Panc1 (cell line): ENCODE measurements at places on chromosomes 6 and 20.

DNA sequence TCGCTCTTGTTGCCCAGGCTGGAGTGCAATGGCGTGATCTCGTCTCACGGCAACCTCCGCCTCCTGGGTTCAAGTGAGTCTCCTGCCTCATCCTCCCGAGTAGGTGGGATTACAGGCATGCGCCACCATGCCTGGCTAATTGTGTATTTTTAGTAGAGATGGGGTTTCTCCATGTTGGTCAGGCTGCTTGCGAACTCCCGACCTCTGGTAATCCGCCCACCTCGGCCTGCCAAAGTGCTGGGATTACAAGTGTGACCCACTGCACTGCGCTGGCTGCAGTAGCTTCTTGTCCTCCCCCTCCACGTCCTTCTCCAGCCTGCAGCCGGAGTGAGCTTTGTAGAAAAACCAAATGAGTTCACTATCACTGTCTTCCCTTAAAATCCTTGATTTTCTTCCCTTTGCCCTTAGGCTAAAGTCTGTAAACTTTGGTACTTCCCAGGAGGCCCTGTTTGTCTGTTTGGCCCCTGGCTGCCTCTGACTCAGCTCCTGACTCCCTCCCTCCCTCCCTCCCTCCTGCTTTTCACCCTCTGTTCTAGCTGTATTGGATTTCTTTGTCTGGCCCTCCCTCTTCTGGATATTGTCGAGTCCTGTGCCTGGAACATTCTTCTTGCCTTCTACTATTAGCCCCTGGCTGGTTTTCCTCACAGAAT, 12.9 kb downstream of the PARD6B start:
- no peak for DNase-seq

GRCh38 chr20:61260905-61261304, 8.8 kb downstream of the CDH4 start:
- DNase-seq = no peak

DNA sequence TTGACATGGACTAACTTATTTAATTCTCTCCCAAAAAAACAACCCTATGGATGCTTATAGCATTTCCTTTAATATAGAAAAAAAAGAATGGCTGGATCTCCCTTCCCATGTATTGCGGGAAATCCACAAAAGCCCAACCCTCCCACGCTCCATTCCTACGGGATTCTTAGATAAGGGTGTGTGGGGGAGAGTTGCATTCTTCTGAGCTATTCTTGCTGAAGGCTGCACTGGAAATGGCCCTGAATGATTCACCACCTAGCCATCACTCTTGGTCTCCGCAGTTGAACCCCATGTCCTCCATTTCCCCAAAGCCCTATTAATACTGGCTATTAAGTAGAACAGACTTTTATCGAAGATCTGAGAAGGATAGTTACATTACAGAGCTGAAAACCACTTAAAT, 41.9 kb upstream of the ADGRF5 start:
- DNase-seq = no peak

GRCh38 chr20:49570161-49570827, 2.4 kb upstream of the PTGIS start:
- no peak for DNase-seq

- no peak for DNase-seq
These were observed 287.0 kb downstream of the CLIC5 start for GRCh38 chr6:45728674-45729073.

GRCh38 chr20:63433351-63433750, 39.1 kb downstream of the KCNQ2 start:
- DNase-seq = no peak

- DNase-seq = no peak
These were observed 6.9 kb downstream of the BCAS4 start for GRCh38 chr20:50801747-50802125.

- DNase-seq = no peak
These were observed 384.0 kb upstream of the SASH1 start for GRCh38 chr6:147958683-147959082.

DNA sequence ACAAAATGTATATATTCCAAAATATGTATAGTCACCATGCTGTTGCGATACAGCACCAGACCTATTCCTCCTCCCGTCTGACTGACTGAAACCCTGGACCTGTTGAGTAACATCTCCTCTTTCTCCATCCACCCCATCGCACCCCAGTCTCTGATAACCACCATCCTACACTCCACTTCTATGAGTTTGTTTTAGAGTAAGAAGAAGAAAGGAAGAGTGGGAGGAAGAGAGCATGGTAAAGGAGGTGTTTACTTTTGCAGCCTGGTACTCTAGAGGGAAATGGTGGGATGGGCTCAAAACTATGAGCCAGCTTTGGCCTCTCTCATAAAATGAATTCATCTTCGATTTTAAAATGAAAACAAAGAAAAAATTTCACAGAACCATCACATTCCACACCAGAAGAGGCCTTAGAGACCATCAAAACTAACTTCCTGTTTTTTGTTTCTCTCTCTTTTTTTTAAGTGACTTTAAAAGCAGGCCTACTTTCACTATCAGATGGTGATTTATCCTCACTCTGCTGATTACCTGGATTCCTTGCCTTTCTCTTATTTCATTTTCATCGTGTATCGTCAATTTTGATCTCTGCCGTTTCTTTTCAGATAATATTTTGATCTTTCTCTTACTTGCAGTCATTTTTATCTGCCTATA, 16.8 kb upstream of the FUCA2 start:
- no peak for DNase-seq

- no peak for DNase-seq
These were observed 517.3 kb upstream of the PTCHD4 start for GRCh38 chr6:48628316-48628715.

DNA sequence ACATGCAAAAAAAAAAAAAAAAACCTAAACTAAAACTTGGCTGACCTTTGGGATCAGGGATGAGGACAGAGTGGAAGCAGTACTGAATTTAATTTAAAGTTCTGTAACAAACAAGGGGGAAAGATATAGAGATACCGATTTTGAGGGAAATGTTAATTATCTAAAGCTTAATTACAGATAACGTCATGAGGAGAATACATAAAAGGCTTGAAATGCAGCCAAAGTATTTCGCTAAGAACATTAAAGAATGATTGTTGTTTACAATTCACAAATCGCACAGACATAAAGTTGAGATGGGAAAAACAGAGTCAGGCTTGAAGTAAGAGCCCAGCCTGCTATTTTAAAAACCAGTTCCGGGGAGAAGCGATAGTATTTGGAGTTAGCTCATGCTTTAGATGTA, 208.0 kb upstream of the SASH1 start:
- DNase-seq = no peak

- no peak for DNase-seq
These were observed 16.4 kb upstream of the HMGN4 start for GRCh38 chr6:26521600-26522391.

GRCh38 chr6:113694278-113695077, 162.7 kb upstream of the MARCKS start:
- DNase-seq = peak; percentile 94

GRCh38 chr6:12119085-12119588, 107.0 kb downstream of the HIVEP1 start:
- no peak for DNase-seq

GRCh38 chr20:57398901-57399535, 7.8 kb downstream of the RBM38 start:
- no peak for DNase-seq

- no peak for DNase-seq
These were observed 1026.6 kb upstream of the MAP3K7 start for GRCh38 chr6:91613481-91613880.

DNA sequence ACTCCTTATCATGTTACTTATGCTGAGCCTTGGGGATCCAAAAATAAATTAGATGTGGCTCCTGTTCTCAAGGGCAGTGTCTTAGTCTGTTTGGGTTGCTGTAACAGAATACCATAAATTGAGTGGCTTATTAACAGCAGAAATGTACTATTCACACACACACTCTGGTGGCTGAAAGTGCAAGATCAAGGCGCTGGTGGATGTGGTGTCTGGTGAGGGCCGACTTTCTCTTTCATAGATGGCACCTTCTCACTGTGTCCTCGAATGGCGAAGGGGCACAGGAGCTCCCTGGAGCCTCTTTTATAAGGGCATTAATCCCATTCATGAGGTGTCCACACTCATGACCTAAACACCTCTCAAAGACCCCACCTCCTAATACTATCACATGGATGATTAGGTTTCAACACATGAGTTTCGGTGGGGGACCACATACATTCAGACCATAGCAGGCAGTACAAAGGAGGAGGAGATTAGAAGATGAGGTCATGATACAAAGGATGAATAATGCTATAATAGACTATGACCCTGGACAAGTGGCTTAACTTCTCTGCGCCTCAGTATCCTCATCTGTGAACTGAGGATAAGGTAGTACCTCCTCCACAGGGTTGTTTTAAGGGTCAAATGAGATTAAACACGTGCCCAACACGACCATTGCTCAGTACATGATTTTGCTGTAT, 34.1 kb downstream of the RPP40 start:
- no peak for DNase-seq

- DNase-seq = no peak
These were observed 43.8 kb downstream of the RALGAPA2 start for GRCh38 chr20:20668639-20669038.
